ENCODE measurements at places on chromosomes 6 and 20.
A peak's percentile ranks its signal among the peaks of the same experiment; 100 is the strongest.

DNA sequence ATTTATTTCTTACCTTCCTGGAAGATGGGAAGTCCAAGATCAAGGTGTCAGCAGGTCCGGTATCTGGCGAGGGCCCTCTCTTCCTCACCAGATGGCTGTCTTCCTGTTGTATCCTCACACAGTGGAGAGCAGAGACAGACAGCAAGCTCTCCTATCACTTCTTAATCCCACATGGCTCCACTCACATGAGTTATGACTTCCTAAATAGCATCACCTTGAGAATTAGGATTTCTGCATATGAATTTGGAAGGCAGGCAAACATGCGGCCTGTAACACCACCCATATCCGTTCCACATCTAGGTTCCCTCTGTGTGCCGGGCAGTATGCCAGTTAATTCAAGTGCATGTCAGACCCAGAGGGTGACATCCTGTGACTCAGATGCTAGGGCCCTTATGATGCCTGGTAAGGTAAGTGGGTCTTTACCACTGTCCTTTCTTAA is 2.1 kb downstream of the RAET1E start:
- DNase-seq, result peak; percentile 68

DNA sequence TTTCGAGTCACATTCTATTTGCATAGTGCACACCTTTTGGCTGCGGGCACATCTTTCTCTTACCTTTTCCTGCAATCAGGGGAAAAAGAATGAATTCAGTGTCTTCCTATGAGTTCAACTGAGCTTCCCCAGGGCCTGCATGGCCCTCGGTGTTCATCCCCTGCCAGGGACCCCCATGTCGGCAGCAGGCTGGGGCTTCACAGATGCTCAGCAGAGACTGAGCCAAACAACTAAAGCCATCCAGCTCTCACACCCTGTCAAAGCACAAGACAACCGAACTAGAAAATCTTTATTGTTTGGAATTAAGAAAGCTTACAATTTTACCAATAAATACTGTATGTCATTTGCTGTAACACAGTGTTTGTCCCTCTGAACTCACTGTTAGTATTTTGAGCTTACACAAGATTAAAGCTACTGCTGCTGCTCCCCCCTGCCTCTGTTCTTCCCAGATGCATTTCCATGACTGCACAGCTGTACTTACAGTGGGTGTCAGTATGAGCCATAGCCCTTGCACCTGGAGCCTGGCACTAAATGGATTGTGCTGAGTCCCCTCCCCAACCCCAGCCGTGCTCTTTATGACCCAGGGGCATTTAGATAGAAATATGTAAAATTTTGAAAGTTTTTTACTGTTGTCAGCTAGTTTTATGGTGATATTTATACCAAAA is 205.8 kb downstream of the TMEM242 start:
- DNase-seq, result no peak

- DNase-seq, result peak; percentile 97
Measured at GRCh38 chr20:47274401-47275108, 81.9 kb downstream of the ZMYND8 start.

DNA sequence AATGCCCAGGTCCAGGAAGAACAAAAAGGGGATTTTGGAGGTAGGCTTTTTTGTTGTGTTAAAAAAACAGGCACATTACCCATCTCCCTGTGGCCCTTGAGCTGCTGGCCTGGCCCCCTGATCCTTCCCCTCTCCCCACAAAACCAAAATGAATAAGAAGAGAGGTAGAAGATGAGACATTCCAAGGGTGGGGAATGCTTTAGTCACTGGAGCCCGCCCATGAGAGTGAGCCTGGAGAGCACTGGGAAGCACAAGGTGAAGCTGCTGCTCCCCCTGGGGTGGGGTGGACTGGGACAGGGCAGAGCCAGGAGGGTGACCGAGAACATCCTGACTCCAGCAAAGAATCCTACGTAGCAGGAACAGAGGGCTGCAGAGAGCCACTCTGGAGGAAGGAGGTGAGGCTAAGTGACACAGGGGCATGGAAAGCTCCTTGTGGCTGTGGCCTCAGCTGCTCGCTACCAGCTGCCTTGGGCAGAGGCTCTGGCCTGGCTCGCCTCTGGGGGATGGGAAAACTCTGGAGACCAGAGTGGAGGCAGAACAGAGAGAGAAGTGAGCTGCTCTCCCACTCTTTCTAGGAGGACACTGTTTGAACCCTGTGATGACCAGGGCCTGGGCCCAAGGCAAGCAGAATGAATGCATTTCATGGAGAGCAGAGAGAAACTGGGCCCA is 48.3 kb downstream of the AKAP7 start:
- DNase-seq, result no peak

- no peak for DNase-seq
Measured at GRCh38 chr20:15976047-15976736, 597.1 kb downstream of the KIF16B start.

DNA sequence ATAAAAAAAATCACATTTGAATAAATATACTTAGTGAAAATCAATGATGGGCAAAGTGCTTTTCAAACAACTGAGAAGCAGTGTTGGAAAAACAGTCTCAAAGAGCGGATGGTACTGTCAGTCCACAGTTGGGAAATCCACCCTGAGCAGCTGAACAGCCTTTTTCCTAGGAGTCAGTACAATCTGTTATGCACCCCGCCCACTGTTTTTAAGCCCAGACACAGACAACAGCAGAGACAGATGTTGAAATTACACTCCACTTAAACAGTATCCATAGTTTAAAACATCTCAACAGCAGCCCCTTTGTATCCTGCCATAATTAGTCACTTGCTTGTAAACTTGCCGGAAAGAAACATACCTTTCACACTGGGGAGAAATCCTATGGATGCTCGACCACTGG is 372 bp downstream of the KIAA0408 start:
- DNase-seq, result no peak

DNA sequence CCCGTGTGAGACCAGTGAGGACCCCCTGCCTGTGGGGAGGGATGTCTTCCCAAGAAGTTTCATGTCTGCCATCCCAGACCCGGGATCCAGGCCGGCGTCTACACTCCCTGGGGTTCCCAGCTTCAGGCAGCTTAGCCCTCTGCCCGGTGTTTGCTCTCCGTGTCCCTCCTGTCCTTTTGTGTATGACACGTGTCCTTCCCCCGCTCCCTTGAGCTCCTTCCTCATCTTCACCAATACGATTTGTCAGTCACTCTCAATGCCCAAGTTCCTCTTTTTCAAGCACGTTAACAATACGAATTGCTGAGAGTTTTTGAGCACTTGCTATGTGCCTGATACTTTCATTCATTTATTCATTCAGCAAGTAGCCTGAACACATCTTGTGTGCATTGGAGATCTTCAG is 115.6 kb upstream of the PTPN1 start:
- no peak for DNase-seq

DNA sequence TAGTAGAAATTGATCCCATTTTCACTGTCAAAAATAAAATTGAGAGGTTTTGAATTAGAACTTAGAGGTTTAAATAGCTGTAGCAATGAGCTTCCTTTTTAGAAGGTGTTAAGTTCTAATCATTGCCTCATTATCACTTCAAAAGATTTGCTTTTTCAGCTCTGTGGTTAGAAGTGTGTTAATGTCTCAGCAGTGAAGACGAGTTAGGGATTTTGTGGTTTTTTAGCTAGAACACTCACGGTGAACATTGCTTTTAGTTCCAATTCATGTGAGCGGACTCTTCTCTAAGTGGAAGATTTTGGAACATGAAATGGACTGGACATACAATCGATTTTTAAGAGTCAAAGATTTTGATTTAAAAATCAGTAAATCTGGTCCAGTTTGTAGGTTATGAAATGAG is 12.7 kb upstream of the IFNGR1 start:
- DNase-seq, result no peak

- no peak for DNase-seq
Measured at GRCh38 chr6:133207754-133208153, 33.4 kb upstream of the EYA4 start.
